ENCODE measurements at places on chromosomes 6 and 20.

- H3K27me3 ChIP-seq: peaks cover 8% of the 10 kb centered on the region
- no peak overlapping the region for H3K27ac ChIP-seq
- DNase-seq: no peak
- peaks cover 40% of the 10 kb centered on the region for H3K4me1 ChIP-seq
These were observed 92.2 kb upstream of the CNKSR3 start for GRCh38 chr6:154602708-154603107.

GRCh38 chr6:83685481-83685880 lies 23.4 kb downstream of the SNAP91 start:
- no peaks in the 10 kb centered on the region for H3K4me1 ChIP-seq
- no peak overlapping the region for H3K27ac ChIP-seq
- no peak overlapping the region for H3K4me3 ChIP-seq
- no peaks in the 10 kb centered on the region for H3K36me3 ChIP-seq

GRCh38 chr6:52735071-52735470 lies 28.2 kb downstream of the GSTA2 start:
- no peak for DNase-seq
- H3K36me3 ChIP-seq: no peaks in the 10 kb centered on the region
- no peak overlapping the region for H3K4me3 ChIP-seq
- H3K27me3 ChIP-seq: no peaks in the 10 kb centered on the region
- no peak overlapping the region for H3K27ac ChIP-seq

DNA sequence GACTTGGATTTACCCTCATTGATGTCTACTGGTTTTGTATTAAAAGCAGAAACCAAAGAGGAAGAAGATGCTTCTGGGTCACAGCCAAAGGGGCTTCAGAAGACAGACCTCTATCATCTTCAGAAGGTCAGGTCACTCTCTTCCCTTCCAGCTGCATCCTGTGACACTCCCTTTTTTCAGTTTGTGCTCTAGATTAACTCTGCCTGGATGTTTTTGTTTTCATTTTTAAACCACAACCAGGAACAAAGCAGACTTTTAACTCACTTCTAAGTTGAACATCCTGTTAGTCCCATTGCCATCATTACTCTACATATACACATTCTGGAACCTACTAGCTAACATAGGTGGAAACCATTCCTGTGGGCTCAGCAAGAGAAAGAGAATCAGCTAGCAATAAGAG lies 45.2 kb downstream of the AKIRIN2 start:
- no peaks in the 10 kb centered on the region for H3K27me3 ChIP-seq
- H3K4me1 ChIP-seq: no peaks in the 10 kb centered on the region
- no peak overlapping the region for H3K27ac ChIP-seq
- no peak for DNase-seq
- H3K36me3 ChIP-seq: peaks cover 74% of the 10 kb centered on the region

GRCh38 chr6:77030929-77031674 lies 432.2 kb downstream of the HTR1B start:
- H3K4me3 ChIP-seq: no peak overlapping the region
- no peaks in the 10 kb centered on the region for H3K27me3 ChIP-seq
- H3K36me3 ChIP-seq: no peaks in the 10 kb centered on the region
- H3K4me1 ChIP-seq: no peaks in the 10 kb centered on the region
- H3K27ac ChIP-seq: no peak overlapping the region

GRCh38 chr6:38020593-38020992 lies 201.1 kb downstream of the ZFAND3 start:
- no peak overlapping the region for H3K27ac ChIP-seq
- H3K36me3 ChIP-seq: no peaks in the 10 kb centered on the region
- no peak overlapping the region for H3K4me3 ChIP-seq

GRCh38 chr6:39729945-39730344 lies 4.7 kb upstream of the KIF6 start:
- no peak overlapping the region for H3K27ac ChIP-seq
- H3K4me1 ChIP-seq: peaks cover 2% of the 10 kb centered on the region
- DNase-seq: no peak
- H3K36me3 ChIP-seq: no peaks in the 10 kb centered on the region
- peaks cover 35% of the 10 kb centered on the region for H3K27me3 ChIP-seq
- H3K4me3 ChIP-seq: no peak overlapping the region

GRCh38 chr6:10451394-10451793 lies 36.5 kb upstream of the TFAP2A start:
- H3K4me1 ChIP-seq: no peaks in the 10 kb centered on the region
- peaks cover 2% of the 10 kb centered on the region for H3K36me3 ChIP-seq
- no peak for DNase-seq
- no peak overlapping the region for H3K4me3 ChIP-seq
- peaks cover 22% of the 10 kb centered on the region for H3K27me3 ChIP-seq

GRCh38 chr6:158048589-158048988 lies 66.9 kb downstream of the SYNJ2 start:
- H3K27me3 ChIP-seq: no peaks in the 10 kb centered on the region
- H3K36me3 ChIP-seq: peaks cover 60% of the 10 kb centered on the region
- no peak for DNase-seq
- no peak overlapping the region for H3K4me3 ChIP-seq
- H3K27ac ChIP-seq: no peak overlapping the region
- H3K4me1 ChIP-seq: peaks cover 13% of the 10 kb centered on the region

- H3K4me3 ChIP-seq: peak overlapping the region; percentile 32
- H3K27ac ChIP-seq: peak overlapping the region; percentile 87
- no peaks in the 10 kb centered on the region for H3K27me3 ChIP-seq
- no peak for DNase-seq
These were observed 200.3 kb downstream of the RNGTT start for GRCh38 chr6:88763160-88763559.

DNA sequence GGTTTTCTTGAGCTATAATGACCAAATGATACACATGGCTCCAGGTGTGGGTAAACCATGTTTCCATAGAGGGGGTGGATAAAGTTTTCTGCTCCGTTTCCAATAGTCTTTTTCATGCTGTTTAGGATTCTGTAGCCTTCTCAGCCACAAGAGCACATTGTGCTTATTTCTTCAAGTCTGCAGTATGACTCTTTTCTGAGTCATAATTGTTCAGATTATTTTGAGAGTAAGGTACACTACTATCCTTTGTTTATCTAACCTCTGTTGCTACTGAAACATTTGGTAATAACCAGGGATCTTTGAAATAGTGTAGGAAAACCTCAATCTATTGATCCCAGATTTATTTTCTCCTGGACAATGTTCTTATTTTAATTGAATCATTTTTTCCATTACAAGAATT lies 247.9 kb upstream of the BMP2 start:
- no peak overlapping the region for H3K27ac ChIP-seq
- H3K27me3 ChIP-seq: no peaks in the 10 kb centered on the region
- no peak for DNase-seq
- H3K4me1 ChIP-seq: no peaks in the 10 kb centered on the region
- H3K4me3 ChIP-seq: no peak overlapping the region

DNA sequence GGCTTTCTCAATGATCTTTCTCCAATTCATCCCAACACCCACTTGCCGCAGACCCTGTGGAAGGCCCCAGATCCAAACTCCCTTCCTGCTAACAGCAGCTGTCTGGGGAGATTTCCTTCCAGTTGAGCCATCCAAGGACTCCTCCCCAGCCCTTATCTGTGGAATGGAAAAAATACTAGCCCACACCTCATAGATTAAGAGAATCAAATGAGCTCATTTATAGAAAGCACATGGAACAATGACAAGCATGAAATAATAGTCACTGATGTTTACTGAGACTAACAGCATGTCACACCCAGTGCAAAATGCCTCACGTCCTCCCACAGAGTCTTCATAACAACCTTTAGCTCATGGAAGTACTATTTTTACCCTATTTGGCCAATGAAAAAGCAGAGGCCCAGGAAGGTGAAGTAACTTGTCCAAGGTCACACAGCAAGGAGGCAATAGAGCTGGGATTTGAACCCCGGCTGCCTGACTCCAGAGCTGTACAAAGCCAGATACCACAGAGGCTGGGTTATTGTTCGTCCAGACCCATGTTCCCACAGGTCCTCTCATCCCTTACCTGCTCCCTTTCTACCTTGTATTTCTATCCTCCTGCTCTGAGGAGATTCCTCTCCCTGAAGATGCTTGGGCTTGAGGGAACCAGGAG lies 23.4 kb upstream of the PTGIS start:
- peaks cover 22% of the 10 kb centered on the region for H3K4me1 ChIP-seq
- no peak overlapping the region for H3K4me3 ChIP-seq
- no peaks in the 10 kb centered on the region for H3K36me3 ChIP-seq

GRCh38 chr6:2971420-2972218 lies at the start of gene SERPINB6:
SERPINB6 (minus strand) TSS chr6:2971567; CDS start chr6:2959332, 12,235 bp downstream.
- DNase-seq: peak; percentile 30
- peaks cover 25% of the 10 kb centered on the region for H3K4me1 ChIP-seq
- H3K27ac ChIP-seq: peak within 1 kb of the TSS; percentile 96
- H3K27me3 ChIP-seq: peaks cover 9% of the 10 kb centered on the region
- H3K36me3 ChIP-seq: peaks cover 4% of the 10 kb centered on the region

- peaks cover 46% of the 10 kb centered on the region for H3K4me1 ChIP-seq
- DNase-seq: no peak
- peak overlapping the region; percentile 23 for H3K4me3 ChIP-seq
- H3K27me3 ChIP-seq: no peaks in the 10 kb centered on the region
These were observed 4.2 kb downstream of the NOP56 start for GRCh38 chr20:2656471-2657117.

Measured in stimulated activated naive B cell treated with anti-CD40 and anti-IgM and Interleukin-4, amounts not matched to agents 10 μg/mL and 1 μg/mL and 100 μg/mL, for 72 hours (primary cell).